ENCODE measurements at places on chromosomes 16 and 17. TPM values are rescaled to one million over a fixed set of nuclear protein-coding genes. Genes with fewer than 3 reads are reported as not detected.

OTOA gene
- not detected for total RNA-seq

DRC3 gene
- total RNA-seq, result 1.3 TPM

SULT1A4 gene
- 44.2 TPM for total RNA-seq

CCL17 gene
- not detected for total RNA-seq

DDX5 gene
- 586 TPM for total RNA-seq

MSLN gene
- total RNA-seq, result 1.4 TPM

ZPBP2 gene
- not detected for total RNA-seq

Measured in A549 treated with CpdA at 1 μM for 4 hours (cell line).